ENCODE measurements at places on chromosomes 7 and 10.
A peak's percentile ranks its signal among the peaks of the same experiment; 100 is the strongest.

DNA sequence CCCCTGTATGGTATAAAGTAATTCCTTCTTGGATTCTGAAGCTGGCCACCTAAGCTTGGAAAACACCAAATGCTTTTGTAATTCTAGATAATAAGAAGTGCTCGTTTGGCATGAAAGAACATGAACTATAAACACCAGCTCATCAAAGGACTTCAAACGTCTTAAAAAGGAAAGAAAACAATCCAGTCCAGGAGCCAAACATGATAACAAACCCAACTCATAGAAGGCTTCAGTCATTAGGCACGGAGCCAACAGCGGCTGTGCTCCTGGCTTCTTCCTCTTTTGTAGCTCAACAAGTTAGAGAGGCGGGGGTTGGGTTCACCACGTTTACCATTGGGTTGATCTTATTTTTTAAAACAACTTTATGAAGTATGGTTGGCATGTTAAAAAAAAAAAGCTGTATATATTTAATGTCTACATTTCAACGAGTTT is 56.4 kb upstream of the ECHDC3 start:
- peak; percentile 47 for DNase-seq

DNA sequence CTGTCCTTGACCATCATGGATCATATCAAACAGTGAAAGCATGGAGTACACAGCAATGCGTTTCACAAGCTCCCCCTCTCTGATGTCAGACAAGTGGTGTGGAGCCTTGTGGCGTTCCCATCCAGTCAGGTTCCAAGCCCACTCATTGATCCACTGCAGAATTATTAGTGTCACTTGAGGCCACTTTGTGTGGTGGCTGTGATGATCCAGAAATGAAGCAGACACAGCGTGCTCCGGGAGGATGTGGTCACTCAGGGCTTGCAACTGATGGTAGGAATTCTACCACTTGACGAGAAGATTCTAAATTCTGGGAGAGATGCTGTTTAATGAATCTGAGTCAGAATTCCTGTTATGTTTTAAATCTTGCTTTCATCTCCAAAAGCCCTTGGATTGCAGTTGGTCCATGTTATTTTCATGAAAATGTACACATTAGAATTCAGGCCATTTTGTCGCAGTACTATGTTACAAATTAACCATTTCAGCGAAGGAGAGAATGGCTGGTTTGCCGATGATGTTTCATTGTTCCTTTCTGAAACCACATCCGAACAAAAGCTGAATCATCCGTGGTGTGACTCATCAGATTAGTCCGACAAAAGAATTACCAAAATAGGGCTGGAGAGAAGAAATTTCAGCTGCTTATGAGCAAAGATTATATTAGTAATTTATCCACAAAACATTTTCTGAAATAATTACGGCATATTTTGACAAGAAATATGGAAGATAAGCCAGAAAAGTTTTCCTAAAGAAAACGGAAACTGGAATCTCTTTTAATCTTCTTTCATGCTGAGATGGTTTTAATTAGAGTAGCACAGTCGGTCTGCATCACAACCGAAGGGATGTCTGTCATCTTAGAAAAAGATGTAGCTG is 48.1 kb downstream of the INSYN2A start:
- no peak for DNase-seq

DNA sequence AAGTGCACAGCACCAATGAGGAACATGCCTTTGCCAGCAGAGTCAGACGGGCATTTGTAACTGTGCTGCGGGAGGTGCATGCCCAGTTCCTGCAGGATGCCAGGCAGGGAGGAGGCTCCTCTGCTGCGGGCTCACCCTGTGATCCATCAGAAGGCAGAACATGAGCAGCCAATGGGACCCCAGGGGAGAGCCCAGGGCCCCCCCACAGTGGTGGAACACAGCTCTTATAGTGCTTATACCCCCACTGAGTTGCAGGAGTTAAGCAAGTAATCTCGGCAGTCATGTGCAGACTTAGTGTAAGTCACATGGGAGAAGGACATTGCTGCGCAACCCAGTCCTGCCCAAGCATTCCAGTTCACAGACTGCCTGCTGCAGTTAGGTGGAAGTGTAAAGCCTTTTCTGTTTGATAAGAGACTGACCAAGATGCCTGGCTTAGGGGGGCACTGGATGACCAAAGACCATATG is 120.3 kb upstream of the TMEM106B start:
- DNase-seq: no peak

GRCh38 chr7:96931891-96932290 is 73.5 kb upstream of the DLX6 start:
- no peak for DNase-seq

GRCh38 chr7:2882111-2882510 is 38.0 kb upstream of the GNA12 start:
- DNase-seq: no peak

DNA sequence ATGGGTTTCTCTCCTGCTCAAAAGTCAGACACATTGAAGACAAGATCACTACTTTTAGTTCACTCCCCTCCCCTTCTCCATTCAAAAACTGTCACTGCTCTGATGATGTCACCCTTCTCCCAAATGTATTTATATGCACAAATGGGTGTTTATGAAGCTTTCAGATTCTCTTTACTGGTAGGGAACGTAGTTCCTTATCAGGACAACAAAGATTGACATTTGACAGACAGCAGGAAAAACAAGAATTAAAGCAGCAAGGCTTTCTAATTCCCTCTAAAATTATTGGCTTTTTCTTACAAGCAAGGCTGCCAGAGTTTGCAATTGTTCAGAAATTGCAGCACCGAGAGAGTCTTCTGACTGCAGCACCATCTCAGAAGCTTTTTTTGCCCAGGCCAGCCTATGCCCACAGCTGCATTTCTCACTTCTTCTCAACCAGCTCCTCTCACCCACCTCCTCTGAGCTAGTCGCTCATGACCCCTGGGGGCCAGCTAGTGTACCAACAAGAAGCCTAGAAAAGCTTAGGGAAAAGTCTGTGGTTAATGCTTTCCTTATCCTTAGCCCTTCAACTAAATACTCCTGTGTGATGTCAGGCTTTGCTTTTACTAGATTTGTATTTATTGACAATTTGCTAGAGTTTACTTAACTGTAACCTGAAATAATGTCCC is 265.1 kb downstream of the HTR7 start:
- peak; percentile 7 for DNase-seq

GRCh38 chr10:72058989-72059842 is 29.1 kb downstream of the SPOCK2 start:
- DNase-seq: no peak

All from GM20000 (cell line).